Activated CD4-positive, alpha-beta T cell treated with anti-CD3 and anti-CD28 coated beads for 48 hours (primary cell): ENCODE measurements at places on chromosomes 1 and 21.

DNA sequence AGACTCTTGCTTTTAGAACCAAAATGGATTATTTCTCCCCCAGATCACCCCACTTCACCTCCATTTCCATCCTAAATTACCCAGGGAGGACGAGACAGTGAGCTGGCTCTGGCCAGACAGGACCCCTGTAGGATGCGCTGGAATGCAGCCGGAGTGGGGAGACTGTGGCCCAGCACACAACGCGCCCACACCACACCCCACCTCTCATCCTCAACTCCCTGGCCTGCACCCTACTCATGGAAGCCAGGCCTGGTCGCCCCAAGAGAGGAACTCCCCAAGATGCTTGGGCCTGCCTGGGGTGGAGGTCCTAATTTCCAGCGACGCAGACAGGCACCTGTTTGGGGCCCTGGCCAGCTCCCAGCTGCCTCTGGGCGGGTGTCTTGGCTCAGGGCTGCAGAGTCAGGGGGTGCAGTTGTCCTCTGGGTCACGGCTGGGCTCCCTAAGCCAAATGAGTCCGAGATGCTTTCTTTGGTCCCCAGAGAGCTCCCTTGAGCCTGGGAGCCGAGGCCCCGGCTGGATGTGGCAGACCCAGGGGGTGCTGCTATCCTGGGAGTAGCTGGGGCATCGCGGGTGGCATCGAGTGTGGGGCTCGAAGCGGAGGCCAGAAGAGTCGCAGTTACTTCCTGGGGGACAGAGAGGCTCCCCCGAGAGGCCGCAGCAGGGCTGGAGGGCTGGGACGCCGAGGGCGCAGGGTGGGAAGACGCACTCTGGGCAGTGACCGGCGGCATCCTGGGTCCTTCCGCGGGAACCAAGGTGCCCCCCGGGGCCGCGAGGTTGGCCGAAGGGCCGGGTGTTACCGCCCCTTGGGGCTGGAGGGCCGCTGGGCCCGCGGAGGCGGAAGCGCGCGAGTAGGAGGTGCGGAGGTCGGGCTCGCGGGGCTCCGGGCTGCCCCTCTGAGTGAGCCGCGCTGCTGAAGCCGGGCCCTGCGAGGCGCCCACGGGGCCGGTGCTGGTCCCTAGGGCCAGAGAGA, 10.4 kb downstream of the CLEC20A start:
- DNase-seq, result no peak

DNA sequence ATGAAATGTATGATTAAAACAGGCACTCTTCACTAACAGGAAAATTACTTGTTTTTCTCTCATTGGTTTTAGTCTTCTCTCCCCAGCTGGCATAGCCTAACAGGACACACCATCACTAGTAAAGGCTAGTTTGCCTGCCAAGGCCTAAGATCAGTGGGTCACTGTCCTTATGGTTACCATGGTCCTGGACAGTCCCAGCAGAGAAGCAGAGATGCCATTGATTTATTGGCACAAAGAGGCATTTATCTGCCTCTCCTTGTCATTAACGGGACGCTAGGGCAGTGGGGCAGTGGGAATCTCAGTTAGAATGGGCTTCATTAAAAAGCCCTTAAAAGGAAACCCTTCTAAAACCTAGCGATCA, 13.9 kb downstream of the CD247 start:
- DNase-seq, result no peak

DNA sequence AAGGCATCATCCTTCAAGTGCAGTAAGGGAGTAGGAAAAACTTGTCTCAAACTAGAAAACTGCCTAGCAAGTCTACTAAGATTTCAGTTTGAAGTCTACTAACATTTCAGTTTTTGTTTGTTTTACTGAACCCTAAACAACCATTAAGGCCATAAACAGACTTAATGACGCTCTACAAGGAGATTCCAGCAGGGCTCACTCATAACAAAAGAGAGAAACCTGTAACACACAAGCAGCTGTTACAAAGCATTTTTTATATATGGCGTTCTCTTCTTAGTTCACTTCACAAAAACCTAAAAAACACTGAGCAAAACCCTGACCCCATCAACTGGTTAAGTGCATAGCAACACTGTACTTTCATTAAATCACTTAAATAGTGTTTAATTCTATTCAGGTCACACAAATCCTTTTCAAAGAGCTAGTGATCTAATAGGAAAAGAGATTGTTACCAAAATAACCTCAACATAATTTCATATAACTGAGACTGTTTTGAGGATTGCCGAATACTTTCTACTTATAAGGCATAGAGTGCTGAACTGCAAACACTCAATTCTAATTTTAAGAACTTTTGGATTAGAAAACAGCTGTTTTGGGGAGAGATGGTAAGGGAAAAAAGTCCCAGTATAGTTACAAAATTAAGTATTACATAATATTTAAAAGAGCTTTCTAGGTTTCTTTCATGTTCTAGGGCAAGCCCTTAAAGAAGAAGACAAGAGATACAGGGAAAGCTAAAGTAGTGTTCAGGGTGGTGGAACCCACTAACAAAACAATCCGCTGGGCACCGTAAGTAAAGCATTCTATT, 1.4 kb downstream of the B3GALNT2 start:
- DNase-seq, result no peak

GRCh38 chr1:245148861-245149260, 5.9 kb upstream of the KIF26B start:
- no peak for DNase-seq

DNA sequence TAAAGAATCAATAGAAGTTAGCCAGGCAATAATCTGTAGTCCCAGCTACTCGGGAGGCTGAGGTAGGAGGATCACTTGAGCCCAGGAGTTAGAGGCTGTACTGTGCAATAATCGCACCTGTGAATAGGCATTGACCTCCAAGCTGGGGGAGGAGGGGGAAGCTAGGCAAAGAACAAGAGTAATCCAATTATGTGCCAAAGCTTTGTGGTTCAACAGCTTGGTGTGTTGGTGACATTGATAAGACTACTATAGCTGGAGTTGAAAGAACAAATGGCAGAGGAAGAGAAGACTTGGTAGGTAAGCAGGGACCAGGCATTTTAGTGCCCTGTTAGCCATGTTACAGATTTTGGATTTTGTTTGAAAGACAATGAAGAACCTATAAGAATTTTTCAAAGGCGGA, 2.1 kb upstream of the TMCO2 start:
- no peak for DNase-seq

DNA sequence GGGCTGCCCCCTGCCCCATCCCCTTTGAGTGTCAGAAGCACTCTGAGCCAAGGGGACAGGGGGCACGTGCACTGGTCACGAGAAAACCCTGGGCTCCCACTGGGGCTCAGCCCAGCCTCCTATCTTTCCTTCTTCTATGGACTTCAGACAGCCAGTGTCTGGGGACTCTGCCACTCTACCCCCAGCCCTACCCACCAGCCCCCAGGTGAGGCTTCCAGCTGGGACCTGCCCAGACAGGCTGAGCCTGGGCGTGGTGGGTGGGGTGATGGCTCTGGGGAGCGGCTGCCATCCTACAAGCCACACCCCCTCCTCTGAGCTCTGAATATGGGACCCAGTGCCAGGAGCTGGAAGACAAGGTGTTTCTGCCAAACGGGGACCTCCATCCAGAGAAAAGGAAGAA, 8.0 kb upstream of the SFN start:
- DNase-seq, result no peak

GRCh38 chr1:42420911-42421585, 34.8 kb downstream of the ZMYND12 start:
- no peak for DNase-seq

DNA sequence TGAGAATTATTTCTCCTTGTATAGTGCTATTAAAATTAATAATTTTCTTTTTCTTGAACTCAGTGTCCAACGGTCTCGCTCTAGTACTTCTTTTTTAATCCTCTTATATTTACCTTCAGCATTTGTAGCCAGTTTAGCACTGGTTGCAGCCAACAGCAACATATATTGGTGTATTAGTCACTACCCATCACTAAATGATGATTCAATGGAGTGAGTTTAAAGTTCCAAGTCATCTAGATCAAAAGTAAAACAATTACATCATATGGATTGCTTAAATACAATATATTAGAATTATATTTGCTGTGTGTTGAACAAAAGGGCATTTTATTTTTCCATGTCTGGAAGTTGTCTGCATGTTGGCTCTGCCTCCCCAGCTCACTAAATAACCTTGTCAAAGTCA, 591.8 kb downstream of the ADGRL2 start:
- no peak for DNase-seq

DNA sequence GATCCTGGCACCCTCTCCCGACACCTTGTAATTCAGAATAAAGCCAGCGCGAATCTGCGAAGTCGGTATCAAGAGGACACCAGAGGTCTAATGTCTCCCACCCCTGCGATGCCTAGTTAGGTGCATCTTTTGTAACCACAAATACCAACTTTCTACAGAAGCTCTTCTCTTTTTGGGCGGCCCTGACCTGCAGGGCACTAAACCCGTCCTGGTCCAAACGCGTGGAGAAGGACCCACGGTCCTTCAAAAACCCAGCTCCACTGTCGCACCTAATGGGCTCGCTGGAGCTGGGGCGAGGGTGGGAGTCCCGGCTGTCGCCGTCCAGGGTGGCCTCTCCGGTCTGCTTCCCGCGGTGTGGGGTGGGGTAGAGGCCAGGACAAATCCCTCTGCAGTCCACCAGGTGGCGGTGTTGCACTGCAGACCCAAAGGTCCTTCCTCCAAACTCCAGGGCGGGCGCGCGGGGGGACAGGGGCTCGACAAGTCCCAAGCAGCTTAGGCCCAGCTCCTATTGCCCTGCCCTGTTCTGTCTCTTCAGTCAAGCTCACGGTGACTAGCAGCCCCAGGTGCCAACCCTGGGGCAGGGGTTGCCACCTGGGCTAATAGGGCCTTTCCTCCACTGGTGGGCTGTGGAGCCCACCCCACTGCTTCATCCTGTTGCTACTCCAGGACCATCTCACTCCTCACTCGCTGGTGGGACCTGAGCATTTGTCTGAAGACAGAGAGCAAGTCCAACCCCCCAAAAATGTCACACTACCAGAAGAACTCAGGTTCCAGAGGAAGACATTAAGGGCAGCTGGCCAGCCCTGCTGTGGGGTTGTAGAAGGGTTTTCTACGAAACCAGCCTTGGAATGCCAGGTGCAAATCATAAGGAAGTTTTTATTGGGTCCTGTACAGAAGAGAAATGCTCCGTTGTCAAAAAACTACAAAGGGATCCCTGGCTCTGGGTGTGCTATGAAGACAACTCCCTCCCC, 2.8 kb downstream of the HES3 start:
- peak; percentile 87 for DNase-seq

DNA sequence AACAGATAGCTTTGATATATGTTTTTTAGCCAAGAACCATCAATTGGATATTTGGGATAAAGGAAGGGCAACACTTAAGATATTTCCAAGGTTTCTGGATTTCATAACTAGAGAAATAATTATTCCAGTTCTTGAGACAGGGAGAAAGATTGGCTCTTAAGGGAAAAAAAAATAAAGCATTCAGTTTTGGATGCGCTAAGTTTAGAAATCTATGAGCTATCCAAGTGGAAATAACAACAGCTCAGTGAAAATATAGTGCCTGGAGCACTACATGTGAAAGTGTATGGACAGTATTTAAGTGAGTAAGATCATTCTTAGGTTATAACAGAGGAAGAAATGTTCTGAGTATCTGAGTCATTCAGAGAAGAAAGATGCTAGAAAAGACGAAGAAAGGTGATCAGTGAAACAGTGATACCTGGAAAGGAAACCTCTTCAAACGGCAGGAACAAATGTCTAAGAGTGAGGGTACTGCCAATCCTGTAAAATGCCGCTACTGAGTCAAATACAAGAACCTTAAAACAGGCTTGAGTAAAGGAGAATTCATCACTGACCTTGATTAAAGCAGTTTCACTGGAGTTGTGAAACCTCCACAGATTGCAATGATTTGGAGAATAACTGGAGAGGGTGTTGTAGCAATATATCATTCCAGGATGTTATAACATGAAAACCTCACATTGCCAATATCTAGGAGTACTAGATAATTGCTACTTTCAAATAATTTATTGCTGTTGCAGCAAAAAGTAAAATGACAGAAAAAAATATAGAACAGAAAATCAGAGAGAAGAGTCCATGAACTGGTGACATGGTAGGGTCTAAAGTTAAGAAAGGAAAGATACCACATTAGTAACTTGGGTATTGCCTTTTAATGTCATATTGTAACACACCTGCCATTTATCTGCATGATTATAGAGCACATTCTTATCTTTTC, 482.1 kb upstream of the RGS18 start:
- no peak for DNase-seq

- no peak for DNase-seq
These were observed 23.3 kb upstream of the NBL1 start for GRCh38 chr1:19620786-19621185.

DNA sequence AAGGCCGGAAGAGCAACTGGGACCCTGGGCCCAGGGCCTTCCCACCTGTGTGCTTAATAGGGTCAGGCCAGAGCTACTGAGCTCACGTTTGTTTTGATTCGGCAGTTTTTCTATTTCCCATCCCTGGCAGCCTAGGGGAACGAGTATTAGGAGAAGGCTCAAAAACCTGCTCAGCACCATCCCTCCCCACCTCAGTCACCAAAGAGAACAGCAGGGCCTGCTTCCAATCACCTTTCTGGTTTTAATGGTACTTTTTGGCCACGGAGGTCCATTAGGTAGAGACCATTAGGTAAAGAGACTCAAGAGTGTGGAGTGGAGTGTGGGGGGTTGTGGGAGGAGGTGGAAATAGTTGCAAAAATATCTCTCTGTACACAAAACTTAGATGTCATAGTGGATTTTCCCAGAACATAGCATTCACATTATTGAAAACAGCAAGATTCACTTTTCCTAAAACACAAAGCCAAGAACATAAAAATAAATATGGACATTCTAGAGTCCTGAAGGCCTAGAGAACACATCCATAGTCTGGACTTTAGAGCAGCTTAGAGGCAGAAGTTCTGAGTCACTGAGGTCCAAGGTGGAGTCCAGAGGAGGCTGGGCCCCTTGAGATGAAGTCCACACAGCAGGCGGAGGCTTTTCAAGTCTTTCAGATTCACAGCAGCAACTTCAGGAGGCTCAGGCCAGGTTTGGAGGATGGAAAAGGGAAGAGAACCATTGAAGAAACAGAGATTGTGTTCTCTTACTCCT, 19.5 kb downstream of the NUAK2 start:
- DNase-seq, result no peak

GRCh38 chr1:208788013-208788540, 543.9 kb upstream of the PLXNA2 start:
- no peak for DNase-seq

DNA sequence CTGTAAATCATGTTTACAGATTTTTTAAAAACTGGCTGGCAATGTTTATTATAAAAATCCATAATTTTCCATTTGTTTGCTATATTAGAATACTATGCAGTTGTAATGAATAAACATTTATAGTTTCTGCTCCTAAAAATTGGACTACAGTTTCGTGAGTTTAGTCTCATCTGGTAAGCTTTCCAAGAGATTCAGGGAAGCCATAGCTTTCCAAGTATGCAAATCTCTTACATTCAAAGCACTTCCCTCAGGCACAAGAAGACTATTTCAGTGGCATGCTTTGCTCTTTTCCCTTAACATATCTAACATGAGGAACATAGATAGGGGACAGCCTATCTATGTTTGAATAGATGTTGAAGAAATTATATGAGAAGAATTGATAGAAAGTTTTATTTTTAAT, 77.2 kb downstream of the ADGRL2 start:
- DNase-seq, result no peak

DNA sequence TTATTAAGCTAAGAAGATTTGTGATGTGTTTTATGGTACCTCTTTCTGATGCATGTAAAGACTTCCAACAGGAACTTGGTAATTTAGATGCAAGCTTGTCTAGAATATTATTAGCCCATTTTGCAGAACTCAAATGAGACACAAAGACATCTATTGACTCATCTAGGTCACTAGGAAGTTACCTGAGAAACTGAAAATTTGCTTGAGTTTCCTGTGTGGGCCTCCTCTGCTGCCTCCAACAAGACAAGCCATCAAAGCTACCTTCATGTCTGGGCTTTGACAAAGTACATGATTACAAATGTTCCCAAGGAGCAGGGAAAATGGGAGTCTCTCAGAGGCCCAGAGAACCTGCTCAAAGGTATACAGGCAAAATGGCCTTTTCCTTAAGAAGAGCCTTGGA, 5.6 kb downstream of the RUNX1 start:
- no peak for DNase-seq
